ENCODE measurements at places on chromosomes 4 and X.

DNA sequence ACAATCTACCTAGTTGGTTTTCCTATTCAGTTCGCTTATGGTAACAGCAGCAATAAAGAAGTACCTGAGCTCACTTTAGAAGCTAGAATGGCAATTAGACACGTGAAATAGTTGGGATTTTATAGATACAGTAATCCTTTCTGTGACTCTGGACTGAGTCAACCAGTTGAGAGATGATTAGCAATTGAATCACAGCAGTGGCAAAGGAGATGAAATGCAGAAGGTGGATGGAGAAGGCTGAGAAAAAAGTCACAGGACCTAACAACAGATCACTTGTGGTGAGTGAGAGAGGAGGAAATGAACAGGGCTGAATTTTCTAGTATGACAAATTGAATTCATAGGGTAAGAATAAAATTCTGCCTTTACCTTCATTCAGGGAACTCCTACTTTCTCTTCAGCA is 197.1 kb upstream of the MAGEB18 start:
- DNase-seq, result no peak

- no peak for DNase-seq
These were observed 5.4 kb downstream of the HTRA3 start for GRCh38 chr4:8274765-8275547.

GRCh38 chr4:163566257-163566796 is 71.8 kb downstream of the TMA16 start:
- no peak for DNase-seq

DNA sequence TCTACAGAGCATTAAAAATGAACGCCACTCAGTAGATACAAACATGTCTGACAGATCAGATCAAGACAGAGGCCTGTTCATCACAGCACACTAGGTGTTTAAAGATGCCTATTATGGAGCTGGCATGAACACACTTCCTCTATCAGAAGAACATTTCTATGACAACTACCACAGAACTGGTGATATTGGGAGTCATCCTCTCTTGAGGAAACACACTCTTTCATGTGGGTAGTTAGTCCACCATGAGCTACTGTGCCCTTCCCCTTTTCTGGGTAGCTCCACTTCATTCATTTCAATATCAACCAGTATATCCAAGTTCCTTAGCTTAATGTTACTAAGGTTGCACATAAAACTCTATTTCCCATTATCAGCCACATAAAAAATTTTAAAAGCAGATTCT is 46.7 kb downstream of the MAOB start:
- no peak for DNase-seq

- DNase-seq, result no peak
These were observed 87.0 kb downstream of the COL25A1 start for GRCh38 chr4:109215506-109215905.

GRCh38 chr4:3416270-3416669 is 25.5 kb upstream of the HGFAC start:
- no peak for DNase-seq

GRCh38 chr4:118158763-118159375 is 124.6 kb downstream of the NDST3 start:
- DNase-seq, result no peak

DNA sequence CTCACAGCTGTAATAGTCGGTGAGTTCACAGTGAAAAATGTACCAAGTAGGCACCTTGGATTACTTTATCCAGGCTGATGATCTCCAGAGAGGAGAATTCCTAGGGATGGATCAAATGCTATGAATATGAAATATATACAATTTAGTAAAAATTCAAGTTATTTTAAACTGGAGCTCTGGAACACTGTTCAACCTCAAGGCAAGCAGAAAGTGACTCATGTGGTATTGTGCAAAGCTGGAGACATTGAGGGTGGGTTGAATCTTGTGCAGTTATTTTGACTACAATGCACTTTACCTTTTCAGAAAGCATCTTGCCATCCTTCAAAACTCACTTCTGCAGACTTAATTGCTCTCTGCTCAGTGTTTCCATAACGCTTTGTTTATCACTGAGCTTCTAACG is 43.4 kb downstream of the OSTC start:
- DNase-seq, result no peak

DNA sequence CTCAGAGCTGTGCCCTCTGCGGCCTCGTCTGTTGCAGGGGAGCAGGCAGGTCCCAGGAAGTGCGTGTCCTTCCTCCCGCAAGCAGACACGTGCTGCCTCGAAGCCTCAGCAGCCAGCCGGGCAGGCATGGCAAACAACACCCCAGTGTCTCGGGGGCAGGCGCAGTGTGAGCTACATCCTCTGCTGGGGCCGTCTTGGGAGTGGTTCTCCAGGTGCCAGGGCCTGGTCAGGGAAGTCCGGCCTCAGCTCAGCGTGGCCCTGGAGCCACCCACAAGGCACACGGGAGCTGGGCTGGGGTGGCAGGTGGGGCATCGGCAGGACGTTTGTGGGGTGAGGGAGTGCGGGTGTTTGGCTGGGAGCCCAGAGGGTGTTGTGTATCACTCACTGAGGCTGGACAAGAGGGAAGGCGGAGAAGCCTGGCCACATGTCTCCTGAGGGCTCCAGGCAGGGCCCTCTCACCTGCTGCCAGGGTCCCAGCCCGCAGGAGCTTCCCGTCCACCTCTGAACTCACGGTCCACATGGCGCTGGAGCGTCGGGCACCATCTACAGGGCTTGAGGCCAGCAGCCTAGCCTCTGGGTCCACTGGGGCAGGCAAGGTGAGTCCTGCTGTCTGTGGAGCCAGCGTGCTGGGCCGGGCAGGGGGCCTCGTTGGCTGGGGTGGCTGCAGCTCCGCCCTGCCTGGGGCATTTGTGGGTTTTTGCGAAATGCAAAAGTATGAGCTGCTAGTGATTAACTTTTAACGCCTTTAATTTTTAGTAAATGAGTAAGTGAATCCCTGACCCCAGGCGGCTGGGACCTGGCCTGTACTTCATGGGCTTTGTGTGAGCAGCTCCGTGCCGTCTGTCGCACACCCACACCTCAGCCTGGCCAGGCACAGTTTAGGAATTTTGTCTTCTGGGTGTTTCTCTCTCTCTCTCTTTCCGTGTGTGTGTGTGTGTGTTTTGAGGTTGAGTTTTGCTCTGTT is 17.3 kb upstream of the UVSSA start:
- DNase-seq, result peak; percentile 56

DNA sequence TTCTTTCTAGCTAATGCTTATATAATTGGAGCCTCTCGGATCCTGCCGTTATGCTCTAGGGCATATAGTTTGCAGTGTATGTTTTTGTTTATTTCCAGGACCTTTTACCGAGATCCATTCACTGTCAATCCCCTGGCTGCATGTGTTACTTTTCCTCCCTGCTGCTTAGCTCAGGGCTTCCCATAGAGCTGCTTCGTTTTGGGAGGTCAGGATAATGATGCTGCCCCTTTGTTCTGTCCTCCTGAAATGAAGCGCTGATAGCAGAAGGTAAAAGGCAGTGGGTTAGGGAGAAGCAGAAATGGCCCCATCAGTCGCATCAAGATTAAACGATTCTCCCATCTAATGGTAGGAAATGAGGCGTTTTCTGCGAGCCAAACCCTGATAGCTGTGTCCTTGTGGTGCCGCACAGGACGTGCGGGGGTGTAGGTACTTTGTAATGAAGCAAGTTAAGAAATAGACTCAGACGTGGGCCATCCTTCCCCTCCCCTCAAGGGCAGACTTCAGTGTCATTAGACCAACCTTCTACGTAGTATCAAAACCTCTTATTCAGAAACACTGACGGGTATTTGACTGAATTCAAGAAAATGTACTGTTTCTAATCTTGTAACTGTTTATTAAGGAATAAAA is 37.3 kb downstream of the AFF2 start:
- no peak for DNase-seq

GRCh38 chr4:109545401-109545800 is 14.6 kb upstream of the MCUB start:
- no peak for DNase-seq

DNA sequence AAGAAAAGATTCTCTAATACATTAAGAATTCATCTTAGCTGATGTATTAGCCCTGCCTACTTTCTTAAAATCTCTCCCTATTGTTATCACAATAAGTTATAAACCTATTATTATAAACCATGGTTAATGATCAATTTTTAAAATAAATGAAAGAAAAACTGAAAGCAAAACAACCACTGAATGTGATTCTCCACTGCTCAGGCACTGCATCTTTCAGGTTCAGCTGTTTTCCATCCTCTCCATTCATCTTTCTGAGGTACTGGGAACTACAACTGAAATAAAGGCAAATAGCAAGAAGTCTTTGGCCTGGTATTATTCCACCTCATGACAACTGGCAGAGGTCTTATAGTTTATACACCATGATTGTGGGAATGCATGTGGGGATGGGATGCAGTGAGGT is 798.9 kb upstream of the AADAT start:
- no peak for DNase-seq

- DNase-seq, result no peak
These were observed 284.1 kb upstream of the AMOT start for GRCh38 chrX:113124693-113125092.

GRCh38 chrX:129495900-129496299 is 27.4 kb downstream of the SMARCA1 start:
- DNase-seq, result no peak

DNA sequence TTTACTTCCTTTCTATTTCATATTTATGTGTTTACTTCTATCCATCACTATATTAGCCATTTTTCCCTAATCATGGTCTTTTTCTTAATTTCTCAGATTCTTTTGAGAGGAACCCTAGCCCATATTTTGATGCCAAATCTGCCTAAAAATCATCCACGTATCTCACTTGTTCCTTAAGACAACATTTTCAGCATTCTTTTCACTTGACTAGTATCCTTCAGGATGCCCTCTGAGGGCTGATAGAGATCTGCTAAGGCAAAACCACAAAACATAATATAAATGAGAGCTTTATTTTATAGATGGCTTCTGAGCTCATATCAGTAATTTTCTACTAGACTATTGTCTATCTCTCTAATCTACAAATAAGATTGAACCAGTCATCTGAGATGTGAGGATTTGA is 341.9 kb downstream of the GPM6A start:
- DNase-seq, result no peak

DNA sequence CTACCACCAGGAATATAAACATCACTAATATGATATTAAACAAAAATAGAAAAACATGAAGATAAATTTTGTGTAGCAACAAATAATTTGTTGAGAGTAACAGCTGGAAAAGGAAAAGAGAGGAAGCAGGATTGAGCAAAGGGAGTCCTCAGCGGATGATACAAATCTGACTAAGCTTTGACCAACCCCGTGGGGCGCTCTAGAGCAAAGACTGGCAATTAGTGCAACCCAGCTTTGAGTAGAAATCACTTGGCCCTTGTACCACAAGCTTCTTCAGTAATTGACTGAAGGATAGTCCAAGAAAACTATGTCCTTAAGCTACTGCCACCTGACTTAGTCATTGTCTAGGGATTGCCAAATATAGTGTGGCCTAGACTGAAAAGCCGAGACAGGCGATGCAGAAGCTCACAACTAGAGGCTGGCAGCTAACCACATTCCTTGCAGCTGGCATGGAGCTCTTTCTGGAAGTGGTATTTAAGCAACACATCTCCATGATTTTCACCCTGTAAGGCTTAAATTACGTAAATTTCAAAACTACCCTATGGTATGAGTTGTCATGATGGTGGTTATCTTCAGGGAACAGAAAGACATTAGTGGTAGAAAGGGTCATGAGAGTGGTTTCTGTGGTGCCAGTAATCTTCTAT is 396.0 kb downstream of the PDGFC start:
- no peak for DNase-seq

GRCh38 chr4:37652747-37653527 is 33.2 kb downstream of the RELL1 start:
- no peak for DNase-seq

GRCh38 chrX:101564651-101565050 is 14.3 kb downstream of the ARMCX1 start:
- no peak for DNase-seq

Data from CD4-positive, alpha-beta T cell treated with Interleukin-10 for 1 hour (primary cell).